Spinal cord (tissue), 10 donors: ENCODE measurements at places on chromosomes 2 and 18. TPM values are rescaled to one million over a fixed set of nuclear protein-coding genes. Genes with fewer than 3 reads are reported as not detected.
A peak's percentile ranks its signal among the peaks of the same experiment; 100 is the strongest.

DNA sequence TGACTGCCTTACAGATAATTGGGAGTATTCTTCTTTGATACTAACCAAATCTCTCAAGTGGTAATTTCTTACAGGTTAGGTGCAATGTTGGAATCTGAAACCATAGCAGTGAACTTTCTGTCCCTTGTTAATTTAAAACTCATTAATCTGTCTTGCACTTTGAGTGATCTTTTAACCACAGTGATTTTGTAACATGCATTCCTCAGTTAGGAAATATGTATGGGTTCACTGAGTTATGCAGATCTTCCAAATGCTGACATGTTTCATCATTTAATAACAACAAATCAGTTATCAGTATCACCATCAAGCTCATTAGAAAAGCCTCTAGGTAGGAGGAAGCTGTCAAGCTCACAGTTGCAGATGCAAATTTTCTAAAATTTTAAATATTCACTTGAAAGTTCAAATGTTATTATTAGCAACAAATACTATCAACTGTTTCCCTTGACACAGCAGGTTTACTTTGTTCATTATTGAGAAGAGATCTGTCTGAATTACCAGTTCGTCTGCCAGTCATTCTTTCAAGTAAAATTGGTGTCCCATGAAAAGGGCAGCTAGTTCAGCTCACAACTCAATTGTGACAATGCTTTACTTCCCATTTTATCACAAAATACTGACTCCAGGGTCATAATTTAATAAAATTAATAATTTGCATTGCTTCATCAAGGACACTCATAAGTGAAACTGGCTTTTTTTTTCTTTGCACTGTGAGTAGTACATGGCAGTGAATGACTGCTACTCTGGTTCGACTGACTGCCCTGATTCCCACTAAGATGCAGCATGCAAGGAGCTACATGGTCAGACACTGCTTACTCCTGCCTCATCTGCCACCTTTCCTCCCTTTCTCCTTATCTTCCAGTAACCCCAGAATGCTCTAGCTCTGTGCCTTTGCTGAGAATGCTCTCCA, 31.6 kb downstream of the SUCLG1 start:
- no peaks in the 10 kb centered on the region for H3K27me3 ChIP-seq
- H3K4me3 ChIP-seq: no peak overlapping the region
- H3K4me1 ChIP-seq: no peaks in the 10 kb centered on the region
- H3K27ac ChIP-seq: no peak overlapping the region

DNA sequence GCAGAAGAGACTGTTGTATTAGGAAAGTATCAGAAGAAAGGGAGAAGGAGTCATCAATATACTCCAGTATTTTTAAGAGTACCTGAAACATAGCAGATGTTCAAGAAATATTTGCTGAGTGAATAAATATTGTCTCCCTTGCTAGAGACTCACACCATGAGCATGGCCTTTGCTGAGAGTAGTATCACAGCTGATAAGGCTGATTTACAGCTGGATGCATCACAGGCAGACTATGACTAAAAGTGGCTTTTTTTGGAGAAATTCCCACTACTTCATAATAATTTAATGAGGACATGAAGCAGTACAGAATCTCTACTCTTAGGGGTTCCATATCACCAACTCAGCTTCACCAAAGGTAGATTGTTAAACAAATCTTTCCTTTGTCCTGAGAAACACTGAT, 373.3 kb downstream of the RBM43 start:
- H3K36me3 ChIP-seq: no peaks in the 10 kb centered on the region
- no peaks in the 10 kb centered on the region for H3K27me3 ChIP-seq
- H3K4me1 ChIP-seq: no peaks in the 10 kb centered on the region

OLA1 gene
- 167 TPM for polyA plus RNA-seq

DNA sequence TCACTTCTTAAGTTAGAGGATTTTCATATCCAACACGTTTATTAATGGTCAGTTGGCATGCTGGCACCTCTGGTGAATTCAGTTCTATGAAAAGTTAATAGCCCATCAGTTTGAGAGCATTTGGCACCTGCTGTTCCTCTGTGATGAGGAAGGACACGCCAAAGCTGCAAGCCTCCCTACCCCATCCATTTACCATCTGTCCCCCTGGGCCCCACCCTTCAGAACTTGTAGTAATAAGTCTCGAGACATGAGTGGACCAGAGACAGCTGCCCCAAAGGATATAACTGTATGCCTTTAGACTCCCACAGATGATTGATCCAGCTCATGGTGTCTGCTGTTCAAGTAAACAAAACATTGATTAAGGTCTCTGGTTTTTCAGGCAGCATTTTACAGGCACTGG, 6.3 kb downstream of the OST4 start:
- peaks cover 57% of the 10 kb centered on the region for H3K36me3 ChIP-seq
- no peak overlapping the region for H3K27ac ChIP-seq
- no peak for DNase-seq
- no peaks in the 10 kb centered on the region for H3K27me3 ChIP-seq

DNA sequence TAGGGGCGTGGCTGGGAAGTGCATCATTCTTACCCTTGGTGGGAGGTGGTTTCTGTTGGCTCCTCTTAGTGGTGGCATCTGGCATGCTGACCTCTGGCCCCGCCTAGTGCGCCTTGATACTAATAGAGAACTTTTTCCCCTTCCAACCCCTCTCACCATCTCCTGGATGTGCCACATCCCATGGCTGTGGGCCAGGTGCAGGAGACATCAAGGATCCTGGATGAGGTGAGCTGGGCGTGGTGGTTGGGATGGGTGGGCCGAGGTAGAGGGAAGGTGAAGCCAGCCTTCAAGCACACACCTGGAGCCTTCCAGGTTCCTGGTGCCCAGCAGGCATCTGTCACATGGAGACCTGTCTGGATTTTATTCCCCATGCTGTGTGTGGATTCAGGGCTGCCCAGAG, 149.2 kb downstream of the DYSF start:
- H3K36me3 ChIP-seq: no peaks in the 10 kb centered on the region
- DNase-seq: no peak
- H3K27me3 ChIP-seq: no peaks in the 10 kb centered on the region
- H3K4me1 ChIP-seq: peaks cover 47% of the 10 kb centered on the region
- no peak overlapping the region for H3K4me3 ChIP-seq

DNA sequence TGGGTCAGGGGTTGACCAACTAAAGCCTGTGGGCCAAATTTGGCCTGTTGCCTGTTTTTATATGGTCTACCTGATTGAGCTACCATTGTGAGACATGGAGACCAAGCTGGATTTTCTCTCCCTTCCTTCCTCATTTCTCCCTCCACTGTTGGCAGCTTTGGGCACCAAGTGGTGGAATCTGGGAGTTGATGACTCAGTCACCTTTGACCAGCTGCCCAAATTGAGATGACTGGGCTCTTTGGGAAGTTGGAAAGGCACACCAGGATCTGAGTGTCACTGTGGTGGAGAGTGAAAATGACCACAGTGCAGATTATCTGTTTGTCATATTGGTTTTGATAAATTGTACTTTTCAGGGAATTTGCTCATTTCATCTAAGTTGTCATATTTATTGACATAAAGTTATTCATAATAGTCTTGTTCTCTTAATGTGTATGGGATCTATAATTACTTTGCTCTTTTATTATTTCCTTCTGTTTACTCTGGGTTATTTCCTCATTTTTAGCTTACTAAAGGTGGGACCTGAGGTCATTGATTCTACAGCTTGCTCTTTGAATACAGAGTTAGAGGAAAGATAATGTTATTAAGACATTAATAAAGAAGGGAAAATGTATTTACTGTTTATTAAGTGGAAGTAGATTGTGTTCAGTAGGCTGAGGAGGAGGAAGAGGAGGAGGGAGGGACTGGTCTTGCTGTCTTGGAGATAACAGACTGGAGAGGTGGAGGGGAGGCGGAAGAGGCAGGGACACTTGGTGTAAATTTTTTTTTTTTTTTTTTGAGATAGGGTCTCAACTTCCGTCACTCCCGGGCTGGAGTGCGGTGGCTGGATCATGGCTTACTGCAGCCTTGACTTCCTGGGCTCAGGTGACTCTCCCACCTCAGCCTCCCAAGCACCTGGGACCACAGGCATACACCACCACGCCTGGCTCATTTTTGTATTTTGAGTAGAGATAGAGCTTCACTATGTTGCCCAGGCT, 31.8 kb downstream of the AGFG1 start:
- no peak for DNase-seq
- no peak overlapping the region for H3K4me3 ChIP-seq
- H3K27ac ChIP-seq: no peak overlapping the region
- peaks cover 4% of the 10 kb centered on the region for H3K4me1 ChIP-seq
- H3K36me3 ChIP-seq: peaks cover 2% of the 10 kb centered on the region

DNA sequence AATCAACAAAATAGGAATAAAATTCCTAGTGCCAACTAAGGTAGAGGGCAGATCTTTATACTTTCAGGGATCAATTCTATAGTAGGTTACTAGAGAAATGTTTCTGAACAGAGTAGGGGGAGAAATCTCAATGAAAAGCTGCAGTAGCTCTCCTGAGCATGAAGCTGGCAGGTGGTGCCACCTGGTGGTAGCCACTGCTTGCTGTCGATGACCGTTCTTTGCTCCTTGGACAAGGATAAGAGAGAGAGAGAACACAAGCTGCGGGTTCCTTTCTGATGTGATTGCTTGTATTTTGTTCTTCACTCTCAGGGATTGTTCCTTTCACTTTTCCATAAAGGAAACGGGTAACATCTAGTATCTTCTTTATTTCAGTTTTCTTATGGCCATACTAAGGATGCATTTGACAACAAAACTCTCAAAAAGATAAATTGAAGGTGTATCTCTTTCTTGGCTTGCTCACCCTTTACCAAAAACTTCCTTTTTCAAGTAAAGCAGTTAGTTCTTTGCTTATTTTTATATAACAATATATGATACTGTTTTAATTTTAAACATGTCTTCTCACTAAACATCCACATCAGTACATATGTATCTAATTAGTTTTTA, 18.6 kb upstream of the MRPL19 start:
- H3K36me3 ChIP-seq: no peaks in the 10 kb centered on the region
- DNase-seq: peak; percentile 71
- no peaks in the 10 kb centered on the region for H3K27me3 ChIP-seq
- H3K4me3 ChIP-seq: no peak overlapping the region

DNA sequence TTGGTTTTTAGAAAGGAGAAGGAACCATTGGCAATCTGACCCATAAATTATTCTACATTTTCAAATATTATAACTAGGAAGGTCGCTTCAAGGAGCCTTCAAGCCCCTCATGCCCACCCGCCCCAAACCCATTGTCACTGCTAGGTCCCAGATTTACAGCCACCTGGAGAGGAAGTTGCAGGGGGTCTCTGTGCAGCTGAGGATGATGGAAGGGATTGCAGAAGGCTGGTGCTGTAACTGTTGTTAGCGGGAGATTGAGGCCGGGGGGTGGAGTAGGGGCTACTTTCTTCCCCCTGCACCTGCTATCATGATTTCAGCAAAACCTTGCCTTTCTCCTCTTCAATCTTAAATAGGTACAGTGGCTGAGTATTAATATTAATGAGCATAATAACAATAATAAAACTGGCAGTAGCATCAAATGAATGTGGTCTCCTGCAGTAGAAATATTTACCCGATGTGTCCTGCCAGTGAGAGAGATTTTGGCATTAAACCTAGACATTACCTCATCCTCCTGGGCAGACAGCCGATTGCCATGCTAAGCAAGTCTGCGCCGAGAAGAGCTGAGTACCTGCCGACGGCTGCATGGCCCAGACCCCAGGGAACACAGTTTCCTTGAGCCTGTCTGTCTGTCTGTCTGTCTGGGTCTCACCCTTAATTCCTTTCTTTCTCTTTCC, 225.4 kb downstream of the FAM210A start:
- H3K27ac ChIP-seq: peak overlapping the region; percentile 86
- H3K27me3 ChIP-seq: no peaks in the 10 kb centered on the region
- H3K4me1 ChIP-seq: peaks cover 33% of the 10 kb centered on the region
- peaks cover 12% of the 10 kb centered on the region for H3K36me3 ChIP-seq

GRCh38 chr2:183001948-183002347, 36.3 kb downstream of the NCKAP1 start:
- H3K4me3 ChIP-seq: no peak overlapping the region
- H3K27me3 ChIP-seq: no peaks in the 10 kb centered on the region
- H3K4me1 ChIP-seq: no peaks in the 10 kb centered on the region
- H3K27ac ChIP-seq: no peak overlapping the region

TMEM185B gene
- polyA plus RNA-seq: 18.2 TPM

DNA sequence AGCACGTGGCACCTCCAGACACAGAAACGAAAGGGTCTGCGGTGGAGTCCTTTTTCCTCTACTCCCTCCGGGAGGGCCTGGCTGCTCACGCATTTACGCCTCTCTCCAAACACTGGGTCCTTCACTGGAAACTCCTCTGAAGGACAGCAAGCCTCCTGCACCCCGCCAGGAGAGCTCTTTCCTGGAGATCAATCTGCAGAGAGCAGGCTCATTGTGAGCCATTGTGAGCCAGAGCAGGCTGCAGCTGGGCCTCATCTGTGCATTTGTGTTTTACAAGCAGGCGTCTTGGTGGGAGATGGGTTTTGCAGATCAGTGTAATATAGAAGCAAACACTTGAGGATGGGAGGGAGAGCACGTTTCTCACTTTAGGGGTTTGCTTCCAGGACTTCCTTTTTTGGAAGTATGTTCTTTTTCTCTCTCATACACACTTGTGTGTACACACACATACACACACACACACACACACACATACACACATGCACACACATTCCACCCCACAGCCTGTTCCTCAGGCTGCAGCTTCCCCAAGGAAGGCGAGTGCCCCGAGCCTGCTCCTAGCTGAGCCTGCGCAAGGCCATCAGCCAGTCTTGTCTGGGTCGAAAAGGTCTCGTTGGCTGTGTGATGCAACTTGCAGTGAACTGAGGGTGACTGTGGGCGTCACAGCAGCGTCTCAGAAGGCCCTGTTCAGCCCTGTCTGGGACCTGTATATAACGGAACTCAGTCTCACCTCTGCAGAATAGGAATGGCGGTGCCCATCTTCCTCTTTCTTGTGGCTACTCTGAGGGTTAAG, 163.5 kb downstream of the GLI2 start:
- peaks cover 4% of the 10 kb centered on the region for H3K27me3 ChIP-seq
- H3K27ac ChIP-seq: peak overlapping the region; percentile 10
- H3K36me3 ChIP-seq: no peaks in the 10 kb centered on the region
- H3K4me3 ChIP-seq: no peak overlapping the region
- H3K4me1 ChIP-seq: peaks cover 45% of the 10 kb centered on the region
- DNase-seq: peak; percentile 69

CROCC2 gene
- polyA plus RNA-seq: 3.1 TPM

DNA sequence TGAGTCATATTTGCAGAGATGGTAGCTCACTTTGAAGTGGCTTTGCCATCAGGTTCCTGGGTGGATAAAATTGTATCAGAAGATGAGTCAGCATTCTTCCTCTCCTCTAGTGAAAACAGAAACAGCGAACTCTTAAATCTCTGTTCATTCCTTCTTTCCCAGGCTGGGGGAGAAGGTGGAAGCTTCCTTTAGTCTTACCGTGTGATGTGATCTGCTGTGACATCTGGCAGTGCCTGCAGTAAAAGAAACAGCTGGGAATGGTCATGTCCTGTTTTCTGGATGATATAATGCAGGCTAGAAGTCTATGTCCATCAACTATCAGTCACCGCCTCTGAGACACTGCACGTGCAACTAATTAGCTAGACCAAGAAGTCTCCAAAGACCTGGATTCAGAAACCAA, 171.6 kb downstream of the VAPA start:
- H3K27me3 ChIP-seq: no peaks in the 10 kb centered on the region
- H3K4me3 ChIP-seq: no peak overlapping the region
- no peaks in the 10 kb centered on the region for H3K36me3 ChIP-seq
- H3K4me1 ChIP-seq: no peaks in the 10 kb centered on the region
- no peak for DNase-seq

GRCh38 chr2:142756430-142756829, 121.0 kb upstream of the KYNU start:
- H3K36me3 ChIP-seq: no peaks in the 10 kb centered on the region
- H3K27ac ChIP-seq: no peak overlapping the region
- no peak overlapping the region for H3K4me3 ChIP-seq
- no peak for DNase-seq
